Mesenteric fat pad (tissue), 1 donor: ENCODE measurements at places on chromosomes 13 and 19. TPM values are rescaled to one million over a fixed set of nuclear protein-coding genes. Genes with fewer than 3 reads are reported as not detected.

NXNL1 gene
- total RNA-seq, result 1.3 TPM

GNA15 gene
- 15.4 TPM for total RNA-seq

PSG6 gene
- not detected for total RNA-seq

DNA sequence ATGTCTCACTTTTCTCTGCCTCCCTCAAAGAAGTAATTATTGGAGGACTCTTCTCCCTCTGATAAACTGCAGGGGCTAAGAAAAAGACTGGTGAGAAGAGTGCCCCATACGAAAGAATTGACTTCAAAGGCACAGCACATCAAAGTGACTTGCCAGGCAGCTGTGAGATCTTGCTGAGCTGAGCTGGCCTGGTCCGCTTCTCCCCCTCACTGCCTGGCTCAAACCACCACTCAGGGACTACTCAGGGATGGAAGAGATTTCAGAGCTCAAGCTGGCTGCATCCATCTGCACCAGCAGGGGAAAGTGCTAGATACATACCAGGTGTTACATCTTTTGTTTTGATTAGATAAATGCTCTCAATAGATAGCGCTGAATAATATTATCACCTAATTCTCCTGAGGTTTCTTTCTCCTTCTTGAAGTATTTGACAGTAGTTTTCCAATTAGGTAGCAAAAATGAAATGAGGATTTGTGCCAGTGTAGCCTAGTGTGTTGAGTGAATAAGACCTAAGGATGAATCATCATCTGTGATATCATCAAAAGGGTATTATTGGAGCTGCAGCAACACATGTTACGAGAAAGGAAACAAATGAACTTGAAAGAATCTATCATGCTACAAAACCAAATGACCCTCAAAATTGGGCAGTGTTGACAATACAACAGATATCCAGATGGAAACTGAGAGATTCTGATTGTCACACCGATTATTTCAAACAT is 379.8 kb downstream of the TBC1D4 start:
- no peak for DNase-seq

DNA sequence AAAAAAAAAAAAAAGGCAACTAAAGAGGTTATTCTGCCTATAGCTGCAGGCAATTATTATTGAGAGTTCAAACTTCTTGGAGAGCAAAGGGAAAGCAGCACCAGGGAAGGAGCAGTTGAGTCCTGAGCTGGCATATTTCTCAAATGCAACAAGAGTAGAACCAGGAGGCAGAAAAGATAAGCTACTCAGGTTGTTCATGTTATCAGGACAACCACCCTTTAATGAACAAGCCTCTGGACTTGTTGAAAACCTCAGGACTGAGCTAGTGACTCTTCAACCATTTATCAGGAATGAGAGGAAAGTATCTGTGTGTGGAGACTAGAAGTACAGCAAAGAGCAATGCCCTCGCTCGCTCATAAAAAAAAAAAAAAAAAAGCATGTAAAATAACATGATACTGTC is 183.0 kb downstream of the KCTD12 start:
- no peak for DNase-seq

- no peak for DNase-seq
Measured at GRCh38 chr13:76887076-76887563, 915 bp upstream of the KCTD12 start.

DNA sequence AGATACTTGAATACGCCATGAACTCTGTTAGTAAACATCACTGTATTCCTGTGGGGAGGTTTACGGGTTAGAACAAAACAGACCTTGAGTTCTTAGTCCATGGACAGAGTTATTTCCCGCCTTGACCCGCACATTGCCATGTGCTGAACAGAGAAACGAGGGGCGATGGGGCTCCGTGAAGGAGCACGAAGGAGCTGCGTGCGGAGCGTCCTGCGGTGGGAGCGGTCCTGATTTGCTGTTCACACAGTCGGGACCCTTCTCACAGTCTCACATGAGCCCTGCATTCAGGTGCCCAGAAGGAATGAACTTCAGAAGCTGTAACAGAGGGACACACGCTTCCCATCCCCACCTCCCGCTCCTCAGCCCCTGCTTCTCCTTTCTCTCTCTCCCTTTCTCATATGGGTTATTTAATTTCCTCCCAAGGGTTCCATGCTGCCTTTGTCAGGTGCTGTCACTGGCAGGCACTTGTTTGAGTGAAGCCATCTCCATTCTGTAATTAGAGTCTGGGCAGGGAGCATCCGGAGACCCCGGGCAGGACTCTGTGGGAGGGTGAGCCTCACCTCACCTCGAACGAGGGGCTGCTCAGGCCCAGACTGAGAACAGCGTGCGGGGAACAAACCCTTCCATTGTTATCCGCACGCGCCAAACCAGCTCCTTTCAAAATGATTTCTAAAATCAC is 76.9 kb downstream of the TEX29 start:
- DNase-seq, result peak; percentile 82

DNA sequence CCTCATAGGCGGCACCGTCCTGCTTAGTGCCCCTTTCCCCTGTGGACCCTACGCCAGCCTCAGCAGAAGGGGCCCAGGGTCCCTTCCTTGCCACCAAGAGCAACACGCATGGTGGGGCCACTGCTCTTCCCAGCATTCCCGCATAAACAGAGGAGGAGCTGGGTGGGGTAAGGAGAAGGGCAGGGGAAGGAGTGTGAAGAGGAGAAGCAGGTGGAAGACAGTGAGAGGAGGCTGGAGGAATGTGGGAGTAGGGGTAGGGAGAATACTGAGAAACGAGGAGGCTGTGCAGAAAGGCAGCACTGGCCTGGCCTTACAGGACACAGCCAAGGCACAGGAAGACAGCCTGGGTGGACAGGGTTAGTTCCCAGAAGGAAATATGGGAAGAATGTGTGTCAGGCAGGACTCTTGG is 43.9 kb downstream of the ZNF331 start:
- DNase-seq, result no peak

DNA sequence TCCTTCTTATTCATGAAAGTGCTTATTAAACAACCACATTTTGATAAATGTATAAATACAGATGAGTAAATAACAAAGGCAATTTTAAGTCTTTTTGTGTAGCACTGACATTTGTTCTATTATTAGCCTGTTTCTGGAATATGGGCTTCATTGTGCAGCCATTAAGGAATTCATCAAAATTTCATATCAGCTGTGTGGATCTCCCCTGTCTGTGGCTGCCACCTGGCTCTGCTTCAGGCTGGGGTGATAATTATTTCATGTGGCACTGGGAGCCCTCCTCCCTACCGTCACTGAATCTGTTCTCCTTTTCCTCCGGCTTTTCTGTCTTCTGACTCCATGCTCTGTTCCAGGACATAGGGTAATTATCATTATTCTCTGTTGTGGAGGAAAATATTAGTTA is 57.1 kb downstream of the LMO7 start:
- no peak for DNase-seq

DNA sequence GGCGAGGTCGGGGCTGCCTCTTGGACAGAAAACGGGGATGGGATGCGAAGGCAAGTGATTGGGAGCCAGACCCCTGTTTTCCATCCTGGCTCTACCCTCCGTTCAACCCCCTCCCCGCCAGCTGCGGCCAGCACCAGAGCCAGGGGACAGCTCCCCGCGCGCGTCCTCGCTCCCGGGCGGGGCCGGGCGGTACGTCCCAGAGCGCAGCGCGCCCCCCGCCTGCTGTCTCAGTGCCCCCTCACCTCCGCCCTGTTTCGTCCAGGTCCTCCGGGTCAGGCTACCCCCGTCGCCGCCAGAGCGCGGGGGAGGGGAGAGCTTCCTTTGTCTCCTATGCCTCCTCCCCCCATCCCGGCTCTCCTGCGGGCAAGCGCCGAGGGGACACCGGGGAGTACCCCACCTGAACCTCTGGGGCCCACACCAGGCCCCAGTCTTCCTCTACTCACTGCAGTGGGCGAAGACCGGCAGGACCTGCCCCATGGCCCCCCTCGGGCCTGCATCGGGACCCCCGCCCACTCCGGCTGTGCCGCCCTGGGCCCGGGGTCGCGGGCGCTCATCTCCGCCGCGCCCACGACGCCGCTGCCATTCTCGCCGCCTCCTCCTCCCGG is 396 bp downstream of the RTN2 start:
- no peak for DNase-seq

DNA sequence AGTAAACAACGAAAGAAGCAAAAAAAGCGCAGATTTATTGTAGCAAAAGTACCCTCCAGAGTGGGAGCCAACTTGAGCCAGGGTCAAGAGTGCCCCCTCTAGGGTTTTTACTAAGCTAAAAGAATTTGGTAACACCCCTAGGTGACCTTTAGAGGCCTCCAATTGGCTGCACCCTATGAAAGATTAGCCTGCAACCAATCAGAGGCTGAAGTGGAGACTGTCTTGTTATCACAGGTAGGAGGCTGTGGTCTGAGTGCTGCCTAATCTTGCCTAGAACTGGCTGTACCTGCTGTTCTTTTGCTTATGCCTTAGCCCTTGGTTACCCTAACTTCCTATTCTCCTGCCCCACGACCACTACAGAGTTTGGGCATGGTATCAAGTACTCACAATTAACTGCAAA is 38.3 kb downstream of the ANKRD10 start:
- DNase-seq, result no peak

DNA sequence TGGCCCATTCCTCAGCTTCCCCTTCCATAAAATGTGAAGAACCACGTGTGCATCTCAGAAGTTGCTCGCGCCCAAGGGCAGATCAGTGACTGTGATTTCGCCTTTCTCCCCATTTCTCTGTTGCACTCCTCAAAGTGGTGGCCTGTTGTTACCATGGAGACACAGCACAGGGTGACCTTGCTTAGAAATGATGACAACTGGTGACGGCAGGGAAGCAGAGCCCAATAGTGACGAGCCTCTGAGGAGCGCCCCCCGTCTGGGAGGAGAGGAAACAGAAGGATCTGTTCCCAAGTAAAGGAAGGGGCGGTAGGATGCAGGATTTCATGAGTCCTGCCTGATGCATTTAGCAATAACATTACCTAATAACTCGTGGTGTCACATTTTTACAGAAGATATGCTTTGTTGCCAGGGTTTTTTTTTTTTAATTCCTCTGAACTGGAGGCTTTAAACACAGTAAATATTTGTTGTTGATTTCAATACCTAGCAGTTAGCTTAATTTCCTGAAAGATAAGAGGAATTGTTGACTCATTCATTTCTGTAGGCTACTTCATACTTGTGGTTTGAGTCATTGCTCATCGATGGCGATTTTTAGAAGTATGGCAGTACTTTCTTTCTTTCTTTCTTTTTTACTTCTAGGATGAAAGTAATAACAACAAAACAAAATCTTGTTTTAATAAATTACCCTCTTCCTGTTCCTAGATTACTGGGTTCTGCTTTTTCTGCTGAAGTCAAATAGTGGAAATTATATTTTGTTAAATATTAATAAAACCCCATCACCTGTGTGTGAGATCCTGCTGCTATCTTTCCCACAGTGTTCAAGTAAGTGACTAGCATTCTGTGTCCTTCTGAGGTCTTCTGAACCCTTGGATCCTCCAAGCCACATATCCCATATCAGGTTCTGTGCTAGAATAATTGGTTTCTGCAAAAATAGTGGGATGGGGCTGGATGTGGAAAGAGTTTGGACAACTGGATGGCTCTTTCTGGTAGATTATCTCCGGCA is 36.0 kb downstream of the MBNL2 start:
- DNase-seq, result no peak

DNA sequence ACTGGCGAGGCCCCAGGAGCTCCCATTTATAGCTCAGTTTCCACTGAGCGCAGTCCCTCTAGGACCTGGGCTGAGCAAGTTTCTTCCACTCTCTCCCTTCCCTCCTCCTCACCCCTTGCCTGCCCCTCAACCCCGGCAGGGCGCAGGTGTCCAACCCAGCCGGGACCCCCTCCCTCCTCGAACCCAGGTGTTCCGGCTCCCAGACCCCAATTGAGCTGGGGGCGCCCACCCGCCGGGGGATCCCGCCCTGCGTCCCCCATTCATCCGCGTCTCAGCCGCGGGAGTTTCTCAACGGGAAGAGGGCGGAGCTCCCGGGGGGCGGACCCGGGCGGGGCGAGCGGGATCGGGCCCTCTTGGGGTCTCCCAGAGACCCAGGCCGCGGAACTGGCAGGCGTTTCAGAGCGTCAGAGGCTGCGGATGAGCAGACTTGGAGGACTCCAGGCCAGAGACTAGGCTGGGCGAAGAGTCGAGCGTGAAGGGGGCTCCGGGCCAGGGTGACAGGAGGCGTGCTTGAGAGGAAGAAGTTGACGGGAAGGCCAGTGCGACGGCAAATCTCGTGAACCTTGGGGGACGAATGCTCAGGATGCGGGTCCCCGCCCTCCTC is at the start of gene KIRREL2:
Gene KIRREL2, plus strand, starts transcription at position 366 of the 604 bp plus-strand sequence. Its CDS starts 209 bp downstream, at position 575.
- DNase-seq, result no peak

GRCh38 chr13:24179486-24179850 is 18.9 kb downstream of the SPATA13 start:
- no peak for DNase-seq

GRCh38 chr19:38213911-38214625 is 10.0 kb downstream of the DPF1 start:
- no peak for DNase-seq

DNA sequence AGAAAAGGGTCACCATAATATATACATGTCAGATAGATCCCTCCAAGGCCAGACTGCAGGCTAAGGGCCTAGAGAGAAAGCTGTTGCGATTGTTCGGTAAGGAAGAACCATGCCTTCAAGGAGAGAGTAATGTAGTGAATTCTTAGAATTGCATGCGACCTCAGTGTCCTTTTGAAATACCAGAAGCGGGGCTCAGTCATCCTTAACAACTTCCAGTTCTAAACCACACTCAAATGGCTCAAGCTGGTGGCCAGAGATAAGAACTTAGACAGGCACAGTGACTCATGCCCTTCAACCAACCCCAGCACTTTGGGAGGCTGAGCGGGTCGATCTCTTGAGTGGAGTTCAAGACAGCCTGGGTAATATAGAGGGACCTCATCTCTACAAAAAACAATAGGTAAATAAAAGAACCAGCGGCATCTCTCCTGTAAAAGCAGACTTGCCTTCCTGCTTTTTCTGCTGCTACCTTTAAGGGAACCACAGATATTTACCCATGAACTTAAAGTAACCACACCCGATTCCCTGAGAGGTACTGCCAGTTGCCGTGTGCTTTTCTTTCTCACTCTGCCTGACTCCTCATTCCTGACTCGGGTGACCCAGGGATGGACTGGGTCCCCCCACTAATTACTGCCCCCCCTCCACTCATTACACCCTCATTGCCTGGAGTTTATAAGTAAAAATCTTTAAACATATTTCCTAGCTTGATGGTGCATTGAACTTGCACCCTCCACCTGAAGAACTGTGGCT is 15.4 kb upstream of the SIGLEC6 start:
- no peak for DNase-seq

DNA sequence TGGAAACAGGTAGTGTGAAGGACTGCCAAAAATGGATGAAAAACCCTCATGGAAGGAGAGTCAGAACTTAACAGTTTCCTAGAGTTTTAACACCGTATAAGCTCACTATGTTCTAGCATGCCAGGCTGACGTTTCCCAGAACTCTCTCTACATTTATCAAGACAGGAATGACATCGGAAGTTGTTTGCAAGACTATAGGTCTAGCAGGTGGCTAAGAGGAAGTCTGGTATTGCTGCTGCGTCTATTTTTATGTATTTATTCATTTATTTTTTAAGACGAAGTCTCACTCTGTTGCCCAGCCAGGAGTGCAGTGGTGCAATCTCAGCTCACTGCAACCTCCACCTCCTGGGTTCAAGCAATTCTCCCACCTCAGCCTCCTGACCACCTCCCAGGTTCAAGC is 20.5 kb upstream of the ARL11 start:
- DNase-seq, result no peak
